ENCODE measurements at places on chromosomes 2 and 18.

DNA sequence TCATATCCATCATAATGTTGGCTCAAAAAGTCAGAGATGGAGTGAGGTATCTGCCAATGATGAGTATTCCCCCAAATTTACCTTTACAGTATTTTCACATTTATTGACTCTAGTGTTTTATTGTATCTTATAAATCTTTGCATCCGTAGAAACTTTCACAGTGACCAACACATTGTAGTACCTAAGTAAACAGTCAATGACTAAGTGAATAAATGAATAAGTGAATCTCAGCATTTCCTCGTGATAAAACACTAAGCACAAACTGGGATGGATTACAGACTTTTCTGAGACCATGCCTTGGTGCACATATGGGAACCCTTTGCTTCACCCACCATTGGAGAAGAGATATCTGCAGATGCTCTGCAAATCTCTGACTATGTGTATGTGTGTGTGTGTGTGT lies 429.9 kb downstream of the NR4A2 start:
- DNase-seq: no peak

DNA sequence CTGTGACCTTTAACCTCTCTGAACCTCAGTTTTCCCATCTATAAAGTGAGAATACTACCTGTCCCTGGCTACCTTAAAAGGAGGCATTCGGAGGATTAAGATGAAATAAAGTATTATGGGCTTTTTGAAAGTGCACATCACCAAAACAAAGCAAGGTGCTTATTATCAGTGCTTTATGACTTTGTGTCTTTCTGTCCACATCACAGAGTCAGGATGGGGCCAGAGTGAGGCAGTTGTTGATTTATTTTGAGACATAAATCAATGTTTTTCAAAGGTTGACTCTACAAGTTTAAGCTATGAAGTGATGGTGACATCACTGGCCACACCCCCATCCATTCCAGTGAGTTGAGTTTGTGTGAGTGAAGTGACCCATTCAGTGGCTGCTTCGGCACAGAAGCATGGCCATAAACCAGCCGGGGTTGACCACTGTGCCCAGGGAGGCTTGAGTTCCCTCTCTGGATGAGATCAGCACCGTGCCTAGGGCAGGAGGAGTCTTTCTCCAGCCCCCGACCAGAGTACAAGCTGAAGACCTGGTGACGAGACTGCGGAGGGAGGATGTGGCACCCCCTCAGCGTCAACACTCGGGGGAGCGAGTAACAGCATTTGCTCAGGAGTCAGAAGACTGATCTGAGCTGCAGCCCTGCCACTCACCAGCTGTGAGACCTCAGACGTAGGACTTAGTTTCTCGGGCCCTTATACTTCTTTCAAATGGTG lies 89.0 kb upstream of the PPP1CB start:
- no peak for DNase-seq

- DNase-seq: no peak
Observed at GRCh38 chr18:54743605-54743995, 84.7 kb upstream of the RAB27B start.

DNA sequence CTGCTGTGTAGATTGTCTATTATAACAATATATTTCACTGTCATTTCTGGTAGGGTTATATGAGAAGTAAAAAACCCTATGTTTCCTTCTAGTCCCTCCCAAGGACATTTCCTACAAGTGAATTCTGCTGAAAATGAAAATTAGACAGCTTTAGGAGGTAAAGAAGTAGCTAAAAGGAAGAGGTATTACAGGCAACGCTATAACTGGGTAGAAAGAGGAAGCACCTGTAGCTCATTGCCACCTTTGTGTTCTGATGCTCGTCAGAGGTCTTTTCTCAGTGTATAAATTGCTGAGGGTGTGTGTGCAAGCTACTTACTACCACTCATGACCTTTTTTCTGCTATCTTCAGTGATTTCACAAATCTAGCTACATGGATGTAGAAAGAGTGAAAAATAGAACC lies 1.4 kb downstream of the DNAJC10 start:
- DNase-seq: no peak

DNA sequence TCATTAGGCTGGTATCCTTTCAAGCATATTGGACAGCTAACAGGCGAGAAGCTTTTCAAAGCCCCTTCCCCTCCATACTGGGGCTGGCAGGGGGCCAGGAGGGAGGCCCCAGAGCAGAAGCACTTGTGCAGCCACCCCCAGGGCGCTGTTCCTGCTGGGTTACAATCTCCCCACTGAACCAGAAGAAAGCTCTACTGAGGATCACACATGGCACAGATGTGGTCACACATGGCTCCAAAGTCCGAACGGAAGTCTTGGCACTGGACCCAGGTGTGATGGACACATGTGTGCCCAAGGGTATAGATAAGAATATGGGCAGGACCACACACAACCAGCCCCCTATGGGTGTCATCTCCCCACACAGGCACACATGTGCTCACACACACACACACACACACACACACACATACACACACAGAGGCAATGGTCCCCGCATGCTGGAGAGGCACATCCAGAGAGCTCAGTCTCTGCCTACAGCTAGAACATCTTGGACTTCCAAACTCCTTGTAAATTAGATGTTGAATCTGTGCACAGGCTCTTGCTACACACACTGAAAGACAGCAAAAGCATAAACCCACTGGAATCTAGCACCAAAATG lies 56.4 kb downstream of the TTC32 start:
- DNase-seq: no peak

- no peak for DNase-seq
Observed at GRCh38 chr2:196266855-196267254, 95.5 kb upstream of the STK17B start.

GRCh38 chr2:86352137-86352726 lies 14.8 kb upstream of the REEP1 start:
- no peak for DNase-seq

DNA sequence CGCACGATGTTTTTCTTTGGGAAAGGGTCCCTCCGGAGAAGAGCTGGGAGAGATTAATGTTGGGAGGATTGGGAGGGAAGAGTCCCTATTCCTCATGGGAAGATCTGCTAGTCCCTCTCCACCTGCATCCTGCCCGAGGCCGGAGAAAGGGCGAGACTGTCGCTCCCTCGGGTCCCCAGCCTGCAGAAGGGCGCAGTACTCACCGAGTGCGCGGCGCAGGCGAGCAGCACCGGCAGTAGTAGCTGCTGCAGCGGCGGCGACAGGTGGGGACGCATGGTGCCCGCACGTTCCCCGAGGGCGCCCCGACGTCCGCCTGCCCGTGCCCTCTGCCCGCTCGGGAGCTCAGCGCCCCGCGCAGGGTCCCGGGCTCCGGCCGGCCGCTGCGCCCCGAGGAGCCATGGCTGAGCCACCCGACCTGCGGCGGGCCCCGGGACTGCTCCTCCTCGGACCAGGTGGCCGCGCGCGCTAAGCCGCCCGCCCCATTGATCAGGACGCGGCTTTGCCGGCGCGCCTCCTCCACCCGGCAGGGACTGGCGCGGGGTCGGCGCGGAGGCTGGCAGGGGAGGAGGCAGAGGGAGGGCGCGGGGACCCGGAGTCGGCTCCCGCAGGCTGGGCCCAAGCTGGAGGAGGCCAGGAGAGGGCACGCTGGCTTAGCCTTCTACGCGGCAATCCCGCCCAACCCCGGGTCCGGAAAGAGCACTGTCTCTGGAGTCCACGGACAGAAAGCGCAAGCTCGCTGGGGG lies at the start of gene SCTR:
SCTR (minus strand) TSS at position 532 of the 743 bp plus-strand sequence; CDS start at position 275, 257 bp downstream.
- DNase-seq: no peak

- no peak for DNase-seq
Observed at GRCh38 chr2:25492726-25493125, 151.0 kb upstream of the DNMT3A start.

- no peak for DNase-seq
Observed at GRCh38 chr18:68842951-68843350, 45.1 kb downstream of the CCDC102B start.

- no peak for DNase-seq
Observed at GRCh38 chr2:83899271-83899670, 559.8 kb downstream of the SUCLG1 start.

DNA sequence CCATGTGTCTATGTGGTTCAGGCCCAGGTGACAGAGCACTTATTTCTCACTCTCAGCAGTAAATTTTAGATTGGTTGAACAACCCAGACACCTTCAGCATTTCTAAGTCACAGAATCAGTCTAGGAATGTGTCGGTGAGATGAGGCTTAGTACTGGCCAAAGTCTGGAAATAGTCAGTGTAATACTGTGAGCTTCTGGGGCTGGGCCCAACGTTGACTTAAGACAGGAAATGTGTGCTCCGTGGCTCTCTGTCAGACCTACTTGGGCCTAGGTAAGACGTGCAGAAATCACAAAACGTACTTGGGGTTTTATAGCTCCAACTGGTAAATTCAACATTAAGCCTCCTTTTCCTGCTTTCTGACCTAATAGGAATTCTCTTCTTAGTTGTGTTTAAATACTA lies 160.3 kb upstream of the COL3A1 start:
- DNase-seq: no peak

- DNase-seq: peak; percentile 6
Observed at GRCh38 chr2:191218292-191218898, 26.8 kb upstream of the MYO1B start.

GRCh38 chr18:66749030-66749429 lies 145.1 kb upstream of the CDH19 start:
- no peak for DNase-seq

DNA sequence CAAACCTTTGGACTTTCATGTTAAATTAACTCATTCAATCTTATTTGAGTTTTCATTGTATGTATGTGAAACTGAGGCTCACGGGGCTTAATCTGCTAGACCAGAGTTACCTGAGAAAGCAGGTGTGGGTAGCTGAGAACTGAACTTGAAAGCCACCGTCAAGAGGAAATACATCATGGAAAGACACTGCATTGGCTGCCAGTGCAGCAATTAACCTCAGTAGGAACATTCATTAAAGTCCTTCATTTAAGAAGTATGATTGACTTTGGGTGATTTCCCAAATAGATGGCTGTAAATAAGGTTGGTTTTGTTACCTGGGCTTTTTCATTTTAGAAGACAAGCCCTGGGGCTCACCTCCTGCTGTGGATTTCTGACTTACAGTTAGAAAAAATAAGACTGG lies 36.5 kb upstream of the MGAT5 start:
- no peak for DNase-seq

DNA sequence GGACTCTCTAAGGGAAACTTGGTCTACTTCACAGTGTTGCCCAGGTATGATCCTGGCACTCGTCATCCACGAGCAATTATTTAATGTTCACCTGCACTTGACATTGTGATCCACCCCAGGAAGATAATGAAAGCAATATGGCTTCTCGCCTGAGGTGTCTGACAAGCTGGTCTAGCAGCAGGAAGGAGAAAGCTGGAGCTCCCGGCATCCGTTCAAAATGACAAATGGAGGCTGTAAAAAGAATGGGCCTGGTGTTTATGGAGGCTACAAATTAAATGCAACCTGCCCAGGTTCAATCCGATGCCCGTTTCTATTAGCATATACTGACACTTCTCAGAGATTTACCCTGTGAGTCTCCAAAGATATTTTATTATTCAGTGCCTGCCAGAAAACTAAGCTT lies 317.6 kb downstream of the CTNNA2 start:
- DNase-seq: no peak

- DNase-seq: no peak
Observed at GRCh38 chr2:27591745-27592144, 8.9 kb downstream of the ZNF512 start.

GRCh38 chr2:239195318-239195871 lies 205.4 kb downstream of the HDAC4 start:
- no peak for DNase-seq

DNA sequence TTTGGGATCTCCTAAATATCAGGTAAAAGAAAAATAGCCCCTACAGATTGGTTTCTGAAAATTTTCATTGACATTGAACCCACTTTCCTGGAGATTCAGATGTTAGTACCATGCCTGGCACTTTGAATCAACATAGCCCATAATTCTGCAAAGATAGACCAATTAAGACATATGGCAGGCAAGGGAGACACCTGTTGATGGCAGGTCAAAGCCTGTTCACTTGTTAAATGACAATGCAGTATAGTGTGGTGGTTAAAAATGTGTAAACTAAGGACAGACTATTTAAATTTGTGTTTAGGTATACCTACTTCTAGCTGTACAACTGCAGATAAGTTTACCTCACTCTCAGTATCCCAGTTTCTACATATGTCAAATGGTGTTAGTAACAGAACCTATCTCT lies 178.1 kb upstream of the MMADHC start:
- DNase-seq: no peak

- DNase-seq: no peak
Observed at GRCh38 chr2:120940726-120941256, 205.1 kb downstream of the GLI2 start.

DNA sequence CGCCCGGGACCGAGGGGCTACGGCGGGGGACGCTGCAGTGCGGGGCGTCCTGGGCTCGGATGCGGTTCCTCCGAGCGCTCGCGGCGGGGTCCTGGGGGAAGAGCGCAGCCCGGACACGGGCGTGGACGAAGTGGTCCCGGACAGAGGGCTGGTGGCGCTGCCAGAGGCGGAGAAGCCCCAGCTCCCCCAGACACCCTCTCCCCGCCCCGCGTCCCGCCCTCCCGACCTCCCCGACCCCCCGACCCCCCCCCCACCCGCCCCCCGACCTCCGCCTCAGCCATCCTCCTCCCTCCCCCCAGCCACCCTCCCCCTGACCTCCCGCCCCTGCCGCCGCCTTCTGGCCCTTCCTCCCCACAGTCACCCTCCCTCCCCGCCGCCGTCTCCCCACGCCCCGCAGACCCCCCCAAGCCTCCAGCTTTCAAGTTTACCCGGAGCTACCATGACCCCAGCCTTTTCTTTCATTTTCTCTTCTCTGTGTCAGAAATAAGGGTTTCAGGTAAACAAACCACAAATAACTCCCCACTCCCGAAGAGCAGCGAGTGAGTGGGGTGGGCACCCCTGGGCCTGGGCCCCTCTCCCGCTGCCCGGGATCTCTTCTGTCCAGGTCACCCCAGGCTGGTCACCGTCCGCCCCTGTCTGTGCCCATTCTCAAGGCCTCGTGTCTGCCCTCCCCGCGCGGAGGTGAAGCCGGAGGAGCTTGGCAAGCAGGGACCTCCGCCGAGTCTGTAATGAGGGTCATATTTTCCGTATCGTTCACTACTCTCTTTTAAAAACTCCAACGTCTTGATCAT lies 5.1 kb downstream of the NFATC1 start:
- no peak for DNase-seq

DNA sequence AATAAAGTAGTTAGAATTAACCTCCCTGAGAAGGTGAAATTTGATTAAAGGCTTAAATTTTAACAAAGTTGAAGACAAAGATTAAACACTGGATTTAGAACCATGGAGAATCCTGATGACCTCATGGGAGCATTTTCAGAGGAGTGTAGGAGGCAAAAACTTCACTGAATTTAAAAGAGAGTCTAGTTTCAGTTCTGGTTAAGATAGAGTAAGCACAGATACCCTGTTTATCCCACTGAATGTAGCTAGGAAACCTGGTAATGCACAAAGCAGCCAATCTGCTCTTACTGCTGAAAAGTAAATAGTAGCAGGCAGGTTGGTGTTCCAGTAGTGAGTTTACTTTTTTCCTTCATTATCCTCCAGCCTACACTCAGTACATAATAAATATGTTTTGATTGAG lies 654.9 kb upstream of the SYT4 start:
- DNase-seq: no peak

Measured in NCI-H524 treated with DMSO at 0.1 percent for 48 hours (cell line).